ENCODE measurements at places on chromosomes 5 and 9.
A peak's percentile ranks its signal among the peaks of the same experiment; 100 is the strongest.

DNA sequence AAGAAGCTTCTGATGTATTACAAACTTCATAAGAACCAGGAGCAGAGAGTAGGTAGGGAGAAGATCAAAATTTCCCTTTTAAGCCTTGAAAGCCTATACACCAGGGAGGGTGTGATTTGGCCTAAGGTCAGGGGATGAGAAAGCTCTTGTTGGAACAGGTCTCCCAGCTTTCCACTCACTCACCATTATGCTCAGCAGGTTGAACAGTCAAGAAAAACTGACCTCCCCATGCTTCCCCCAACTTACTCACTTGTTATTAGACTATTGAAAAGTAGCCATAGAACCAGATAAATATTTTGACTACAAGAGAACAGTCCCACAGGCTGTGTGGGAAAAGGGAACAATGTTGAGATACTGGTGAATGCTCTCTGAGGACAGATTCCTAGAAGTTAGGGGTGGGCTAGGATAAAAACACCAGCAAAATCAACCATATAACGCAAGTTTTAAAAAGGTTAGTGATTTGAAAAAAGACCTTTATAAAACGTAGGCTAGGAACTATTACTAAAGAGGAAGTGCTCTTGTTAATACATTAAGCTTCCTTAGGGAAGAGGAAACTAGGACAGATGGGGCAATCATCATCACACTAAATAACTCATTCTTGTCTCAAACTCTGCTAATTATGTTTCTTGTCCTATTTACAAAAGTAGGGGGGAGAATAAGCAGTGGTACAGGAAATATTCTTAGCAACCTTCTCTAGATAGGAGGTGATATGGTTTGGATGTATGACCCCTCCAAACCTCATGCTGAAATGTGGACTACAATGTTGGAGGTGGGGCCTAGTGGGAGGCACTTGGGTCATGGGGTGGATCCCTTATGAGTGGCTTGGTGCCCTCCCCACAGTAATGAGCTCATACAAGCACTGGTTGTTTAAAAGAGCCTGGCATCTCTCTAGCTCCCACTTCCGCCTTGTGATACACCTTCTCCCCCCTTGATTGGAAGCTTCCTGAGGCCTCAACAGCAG is 31.0 kb downstream of the PCDHGC5 start:
- no peak for DNase-seq

- DNase-seq: no peak
These were observed 1.9 kb upstream of the CLTB start for GRCh38 chr5:176418251-176418650.

GRCh38 chr9:12798066-12798770 is 23.4 kb downstream of the LURAP1L start:
- no peak for DNase-seq

GRCh38 chr5:64526734-64527439 is 21.1 kb downstream of the RGS7BP start:
- no peak for DNase-seq

DNA sequence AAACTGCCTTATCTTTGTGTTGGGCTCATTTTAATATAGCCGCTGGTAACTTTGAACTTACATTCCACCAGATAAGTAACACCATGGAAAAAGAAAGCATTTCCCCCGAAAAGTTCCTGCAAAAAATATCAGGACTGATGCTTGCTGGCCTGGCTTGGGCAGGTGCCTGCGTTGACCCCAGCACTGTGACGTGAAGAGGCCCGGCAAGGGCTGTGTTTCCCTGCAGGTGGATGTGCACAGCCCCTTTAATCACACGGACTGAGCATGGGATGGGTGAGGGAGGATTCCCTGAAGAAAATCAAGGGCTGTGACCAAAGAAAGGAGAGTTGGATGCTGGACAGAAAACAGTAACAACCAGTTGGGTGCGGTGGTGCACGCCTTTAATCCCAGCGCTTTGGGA is 138.2 kb downstream of the NSG2 start:
- DNase-seq: no peak

- no peak for DNase-seq
These were observed 69.6 kb upstream of the TGFBR1 start for GRCh38 chr9:99035313-99035712.

DNA sequence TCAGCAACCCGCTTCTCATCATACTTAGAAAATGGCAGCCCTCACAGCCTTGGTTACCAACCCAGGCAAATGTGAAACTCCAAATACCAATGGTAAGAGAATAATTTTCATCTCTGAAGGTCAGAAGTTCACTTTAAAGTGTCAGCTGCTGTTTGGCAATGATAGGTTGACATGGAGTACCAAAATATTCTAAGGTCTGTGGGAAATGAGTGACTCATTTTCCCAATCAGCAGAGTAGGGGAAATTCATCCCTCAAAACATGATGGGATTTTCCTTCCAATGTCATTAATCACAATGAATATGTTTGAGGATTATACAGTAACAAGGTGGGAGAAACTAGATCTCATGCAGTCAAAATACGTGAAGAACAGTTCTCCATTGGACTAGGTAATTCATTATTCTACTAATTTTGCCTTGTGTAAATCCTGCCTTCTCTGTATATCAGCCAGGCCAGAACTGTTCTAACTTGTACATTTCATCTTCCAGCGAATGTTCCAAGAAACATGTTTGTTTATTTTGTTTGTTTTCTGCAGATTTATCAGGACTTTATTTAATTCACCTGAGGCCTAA is 53.1 kb upstream of the ERBIN start:
- DNase-seq: no peak

GRCh38 chr5:168217497-168217896 is 73.9 kb upstream of the WWC1 start:
- no peak for DNase-seq

GRCh38 chr5:148457183-148457620 is 73.4 kb downstream of the FBXO38 start:
- peak; percentile 21 for DNase-seq

DNA sequence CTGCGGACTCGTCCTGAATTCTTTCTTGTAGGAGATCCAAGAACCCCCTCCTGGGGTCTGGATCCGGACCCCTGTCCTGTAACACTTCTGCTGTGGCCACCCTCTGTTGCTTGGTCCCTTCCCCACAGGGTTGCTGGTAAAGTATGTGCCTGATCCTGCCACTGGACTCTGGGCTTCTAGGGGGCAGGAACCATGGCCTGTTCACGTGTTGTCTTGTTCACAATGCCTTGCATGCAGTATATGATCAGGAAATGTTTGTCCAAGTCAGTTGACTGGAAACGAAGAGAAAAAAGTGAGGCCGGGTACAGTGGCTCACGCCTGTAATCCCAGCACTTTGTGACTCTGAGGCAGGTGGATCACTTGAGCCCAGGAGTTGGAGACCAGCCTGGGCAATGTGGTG is 139.3 kb upstream of the ALDH1B1 start:
- DNase-seq: no peak

Measured in CD4-positive, alpha-beta memory T cell (primary cell).